Stimulated activated CD8-positive, alpha-beta memory T cell treated with anti-CD3 and anti-CD28 coated beads, Interleukin-15, amount 100 ng/mL, for 48 hours (primary cell): ENCODE measurements at places on chromosomes 7 and 10.

GRCh38 chr10:5563991-5564536, 39.3 kb downstream of the CALML3 start:
- no peak for DNase-seq

DNA sequence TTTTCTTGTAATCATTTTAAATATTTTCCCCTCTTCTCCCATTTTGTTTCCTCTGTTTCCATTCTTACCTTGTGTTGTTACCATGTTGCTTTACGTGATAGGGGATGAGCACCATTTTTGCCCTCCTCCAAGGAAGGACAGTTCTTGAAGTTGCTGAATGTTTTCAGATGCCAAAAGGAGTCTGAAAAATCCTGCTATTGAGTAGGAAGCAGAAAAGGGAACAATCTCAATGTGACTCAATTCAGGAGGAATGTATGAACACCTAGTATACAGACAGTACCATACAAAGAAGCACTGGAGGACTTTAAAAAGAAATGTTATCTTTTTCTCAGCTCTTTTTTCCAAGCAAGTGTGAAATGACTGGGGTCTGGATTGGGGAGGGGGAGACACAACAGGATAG, 5.1 kb upstream of the NAMPT start:
- DNase-seq = no peak

GRCh38 chr10:21797984-21798765, 205.4 kb downstream of the DNAJC1 start:
- no peak for DNase-seq

- no peak for DNase-seq
Observed at GRCh38 chr7:158614700-158615099, 27.1 kb upstream of the PTPRN2 start.

DNA sequence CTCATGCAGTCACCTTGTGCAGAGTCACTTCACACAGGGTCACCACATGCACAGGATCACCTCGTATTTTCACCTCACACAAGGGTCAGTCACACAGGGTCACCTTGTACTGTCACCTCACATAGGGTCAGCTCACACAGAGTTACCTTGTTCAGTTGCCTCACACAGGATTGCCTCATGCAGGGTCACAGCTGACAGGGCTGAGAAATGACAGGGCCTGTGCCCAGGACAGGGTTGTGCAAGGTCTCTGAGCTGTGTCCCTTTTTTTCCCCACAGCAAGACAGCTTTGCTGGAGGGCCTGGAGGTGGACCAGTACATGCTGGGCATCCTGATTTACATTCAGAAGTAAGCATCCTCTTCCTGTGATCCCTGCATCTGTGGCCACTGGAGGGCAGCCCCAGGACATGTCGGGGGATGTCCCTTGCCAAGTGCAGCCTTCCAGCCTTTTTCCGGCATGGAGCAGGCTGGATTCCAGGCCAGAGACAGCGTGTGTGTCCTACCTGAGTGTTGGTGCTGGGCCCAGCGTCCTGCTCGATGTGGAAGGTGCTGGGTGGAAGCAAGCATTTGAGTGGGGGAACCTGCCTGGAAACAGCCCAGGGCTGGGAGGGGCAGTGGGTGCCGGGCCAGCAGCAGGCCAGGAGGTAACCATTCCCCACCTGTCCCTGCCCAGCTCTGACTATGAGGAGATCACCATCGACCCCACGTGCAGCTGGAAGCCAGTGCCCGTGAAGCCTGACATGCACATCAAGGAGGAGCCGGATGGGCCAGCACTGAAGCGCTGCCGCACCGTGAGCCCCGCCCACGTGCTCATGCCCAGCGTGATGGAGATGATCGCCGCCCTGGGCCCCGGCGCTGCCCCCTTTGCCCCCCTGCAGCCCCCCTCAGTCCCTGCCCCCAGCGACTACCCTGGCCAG, 16.3 kb downstream of the ZMIZ2 start:
- DNase-seq = no peak

- no peak for DNase-seq
Observed at GRCh38 chr10:129156406-129156805, 310.6 kb upstream of the MGMT start.

DNA sequence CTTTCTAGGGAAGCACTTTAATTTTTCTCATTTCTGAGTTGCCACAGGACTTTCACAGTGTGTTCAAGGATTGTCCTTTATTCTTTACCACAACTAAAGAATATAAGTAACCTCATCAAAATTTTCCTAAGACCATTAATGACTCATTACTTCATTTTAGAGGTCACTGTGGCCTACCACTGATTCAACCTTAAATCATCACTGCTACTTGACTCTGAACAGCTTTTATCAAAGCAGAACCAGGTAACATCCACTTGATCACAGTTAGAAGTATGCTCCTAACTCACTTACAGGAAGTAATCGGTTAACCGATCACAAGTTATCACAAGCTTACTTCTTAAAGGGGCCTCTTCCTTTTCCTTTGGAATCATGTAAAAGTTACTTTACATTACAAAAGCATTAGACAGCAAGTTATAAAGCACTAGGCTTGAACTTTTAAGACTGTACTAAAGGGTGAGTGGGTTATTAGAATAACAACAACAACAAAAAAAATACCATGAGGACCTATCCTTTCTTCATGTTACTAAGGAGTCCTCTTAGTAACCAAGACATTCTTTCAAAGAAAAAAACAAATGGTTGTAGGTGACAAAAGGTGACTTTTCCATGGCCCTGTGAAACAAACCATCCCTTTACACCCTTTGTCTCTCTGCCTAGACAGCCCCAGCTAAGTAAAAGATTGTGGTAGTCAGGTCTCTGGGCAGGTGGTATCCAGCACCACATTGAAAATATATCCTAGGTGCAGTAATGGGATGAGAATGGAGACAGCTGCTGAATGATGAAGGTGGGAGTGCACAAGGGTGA, 40.0 kb upstream of the PDK4 start:
- DNase-seq = no peak

DNA sequence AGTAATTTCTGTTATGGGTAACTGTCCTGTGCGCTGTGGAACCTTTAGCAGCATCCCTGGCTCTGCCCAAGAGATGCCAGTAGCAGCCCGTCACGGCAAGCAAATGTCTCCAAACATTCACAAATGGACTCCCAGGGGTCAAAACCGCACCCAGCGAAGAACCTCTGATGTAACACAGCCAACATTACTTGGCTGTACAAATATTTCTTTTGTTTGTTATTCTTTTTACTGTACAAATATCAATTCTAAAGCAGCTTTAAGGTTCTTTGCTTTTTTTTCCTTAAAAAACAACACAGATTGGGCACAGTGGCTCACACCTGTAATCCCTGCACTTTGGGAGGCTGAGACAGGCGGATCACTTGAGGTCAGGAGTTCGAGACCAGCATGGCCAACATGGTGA, 182.5 kb downstream of the KMT2E start:
- no peak for DNase-seq

GRCh38 chr7:35551321-35552081, 143.4 kb downstream of the HERPUD2 start:
- DNase-seq = no peak

GRCh38 chr7:121343302-121343701, 14.5 kb downstream of the WNT16 start:
- DNase-seq = no peak

GRCh38 chr10:119680650-119681081, 29.5 kb downstream of the BAG3 start:
- DNase-seq = no peak

DNA sequence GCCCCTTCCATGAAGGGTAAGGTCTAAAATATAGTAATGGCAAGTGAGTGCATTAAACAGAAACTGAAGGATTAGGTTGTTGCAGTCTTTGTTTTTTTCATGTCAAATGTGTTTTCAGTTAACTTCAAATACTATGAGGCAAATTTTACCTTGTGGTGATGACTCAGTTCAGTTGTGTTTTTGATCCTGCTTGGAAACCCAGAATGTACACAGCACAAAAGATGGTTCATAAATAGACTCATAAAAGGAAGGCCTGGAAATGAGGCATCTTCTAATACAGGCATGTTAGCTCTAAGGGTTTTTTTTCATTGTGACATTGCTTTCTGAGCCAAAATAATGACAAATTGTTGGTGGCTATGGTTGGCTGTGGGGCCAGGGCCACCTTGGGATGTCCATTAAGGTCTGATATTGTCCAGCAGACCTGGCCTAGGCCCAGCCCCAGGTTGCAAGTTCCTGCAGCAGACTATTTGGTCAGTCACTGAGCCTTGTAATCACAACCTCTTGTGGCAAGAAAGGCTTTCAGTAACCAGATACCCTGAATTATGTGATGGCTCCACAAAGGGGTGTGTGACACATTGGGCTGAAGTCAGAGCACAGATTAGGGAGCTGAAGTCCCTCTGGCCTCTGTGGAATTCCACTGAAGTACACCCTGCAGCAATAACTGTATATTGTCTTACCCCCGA, 69.0 kb upstream of the SAMD8 start:
- no peak for DNase-seq

DNA sequence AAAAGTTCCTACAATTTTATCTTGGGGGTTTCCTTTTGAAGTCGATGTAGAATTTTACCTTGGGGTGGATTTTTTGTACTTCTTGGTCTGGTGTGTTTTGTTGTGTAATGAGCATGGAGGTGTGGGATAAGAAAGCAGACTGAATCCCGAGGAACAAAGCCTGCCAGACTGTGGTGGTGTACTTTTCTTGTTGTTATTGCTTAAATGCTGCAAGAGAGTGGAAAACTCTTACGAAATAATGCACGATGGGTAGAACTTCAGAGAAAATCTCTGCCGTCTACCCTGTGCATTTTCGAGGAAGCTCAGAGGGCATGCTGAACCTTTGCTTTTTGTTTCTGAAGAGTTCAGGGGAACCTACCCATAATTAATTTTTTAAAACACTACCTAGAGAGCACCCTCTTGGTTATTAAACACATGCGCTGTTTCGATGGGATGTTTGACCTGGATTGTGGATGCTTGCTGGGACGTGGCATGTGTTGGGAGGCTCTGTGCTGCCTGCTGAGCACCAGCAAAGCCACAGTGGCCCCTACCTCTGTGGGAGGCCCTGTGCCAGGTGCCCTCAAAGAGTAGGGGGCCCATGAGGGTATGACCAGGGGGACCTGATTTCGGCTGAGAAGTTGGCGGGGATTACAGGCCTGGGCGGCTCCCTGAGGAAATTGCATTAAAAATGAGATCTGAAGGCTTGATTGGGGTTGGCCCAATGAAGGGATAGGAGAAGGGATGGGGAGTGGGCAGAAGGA, 94.1 kb downstream of the TCF7L2 start:
- DNase-seq = no peak

- no peak for DNase-seq
Observed at GRCh38 chr7:128739990-128740682, 977 bp downstream of the CALU start.

DNA sequence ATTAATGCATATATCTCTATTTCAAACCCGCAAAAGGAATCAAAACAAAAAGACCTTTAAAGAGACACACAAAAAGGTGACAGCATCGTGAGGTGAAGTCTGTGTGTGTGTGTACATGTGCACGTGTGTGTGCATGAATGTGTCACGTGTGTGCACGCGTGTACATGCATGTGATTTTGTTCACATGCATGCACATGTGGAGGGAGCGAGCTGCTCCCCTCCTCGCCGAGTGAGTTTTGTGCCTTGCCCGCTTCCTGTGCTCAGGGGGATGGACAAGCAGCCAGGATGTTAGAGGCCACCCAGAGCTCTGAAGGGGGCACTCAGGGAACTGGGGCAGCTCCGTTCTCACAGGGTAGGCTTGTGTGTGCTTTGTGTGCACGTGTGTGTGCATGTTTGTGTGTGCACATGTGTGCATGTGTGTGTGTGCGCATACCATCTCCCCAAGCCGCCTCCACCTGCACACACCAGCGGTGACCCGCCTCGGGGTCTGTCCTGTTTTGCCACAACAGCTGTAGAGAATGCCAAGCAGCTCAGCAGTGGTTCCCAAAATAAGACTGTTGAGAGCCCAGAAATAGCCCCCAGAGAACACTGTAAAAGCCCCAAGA, 191.2 kb downstream of the PTPRN2 start:
- no peak for DNase-seq

DNA sequence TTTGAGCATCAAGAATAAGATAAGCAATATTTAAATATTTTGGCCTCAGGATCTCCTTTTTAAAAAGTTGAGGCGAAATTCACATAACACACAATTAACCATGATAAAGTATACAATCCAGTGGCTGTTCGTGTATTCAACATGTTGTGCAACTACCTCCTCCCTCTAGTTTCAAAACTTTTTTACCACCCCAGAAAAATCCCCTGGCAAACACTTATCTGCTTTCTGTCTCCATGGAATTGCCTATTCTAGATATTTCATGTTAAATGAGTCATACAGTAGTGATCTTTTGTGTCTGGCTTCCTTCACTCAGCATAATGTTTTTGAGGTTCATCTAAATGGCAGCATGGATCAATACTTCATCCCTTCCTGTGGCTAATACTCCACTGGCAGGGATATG, 31.8 kb upstream of the IL15RA start:
- DNase-seq = no peak

DNA sequence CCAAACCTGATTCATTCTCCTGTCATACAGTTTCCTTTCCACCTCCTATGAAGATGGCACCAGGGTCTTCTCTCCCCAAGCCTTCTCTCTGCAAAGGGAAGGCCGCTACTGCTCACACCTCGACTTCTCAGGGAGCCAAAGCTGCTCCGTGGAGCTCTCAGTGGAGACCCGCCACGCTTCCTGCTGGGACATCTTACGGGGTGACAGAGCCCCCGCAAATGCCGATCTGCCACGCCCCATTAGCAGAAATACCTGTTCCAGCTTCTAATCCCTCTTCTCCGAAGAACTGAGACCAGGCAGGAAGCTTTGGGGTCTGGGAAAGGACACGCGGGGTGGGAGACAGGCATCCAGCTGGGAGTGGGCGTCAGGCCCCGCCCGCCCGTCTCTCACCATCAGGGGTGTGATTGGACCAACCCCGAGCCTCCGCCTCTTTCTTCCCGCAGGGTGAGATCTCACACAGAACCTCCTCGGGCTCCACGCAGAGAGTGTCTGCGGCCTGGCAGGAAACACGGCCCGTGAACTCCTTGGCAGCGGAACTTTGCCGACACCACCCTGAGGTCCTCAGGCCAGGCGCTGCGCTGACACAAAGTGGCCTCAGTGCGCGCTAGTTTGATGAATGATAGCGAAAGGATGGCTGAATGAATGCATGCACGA, 12.0 kb upstream of the CALML5 start:
- no peak for DNase-seq

DNA sequence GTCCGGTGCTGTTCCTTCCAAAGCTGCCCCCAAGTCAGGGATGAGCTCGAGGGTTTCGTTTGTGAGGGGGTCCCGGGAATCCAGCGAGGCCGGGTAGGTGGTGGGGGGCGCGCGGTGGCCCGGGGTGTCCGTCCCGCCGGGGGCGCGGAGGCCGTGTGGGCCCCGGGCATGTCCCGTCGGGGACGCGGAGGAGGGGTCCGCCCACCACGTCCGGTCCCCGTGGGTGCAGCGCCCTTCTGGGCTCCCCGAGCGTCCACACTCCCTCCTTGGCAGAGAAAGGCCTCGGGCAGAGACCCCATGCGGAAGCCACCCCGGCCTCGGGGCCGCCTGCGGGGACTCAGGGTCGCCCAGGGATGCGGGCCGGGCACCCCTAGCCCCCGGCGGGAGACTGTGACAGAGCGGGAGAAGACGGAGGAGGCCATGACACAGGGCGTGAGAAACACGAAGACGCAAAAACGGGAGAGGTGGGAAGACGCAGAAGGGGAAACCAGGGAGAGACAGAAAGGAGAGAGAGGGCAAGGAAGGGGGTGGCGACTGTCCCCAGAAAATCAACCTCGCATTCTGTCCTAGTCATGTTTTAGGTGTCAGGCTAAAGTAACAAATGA, 640 bp upstream of the ZNF425 start:
- DNase-seq = peak; percentile 62
